ENCODE measurements at places on chromosomes 12 and 14.

DNA sequence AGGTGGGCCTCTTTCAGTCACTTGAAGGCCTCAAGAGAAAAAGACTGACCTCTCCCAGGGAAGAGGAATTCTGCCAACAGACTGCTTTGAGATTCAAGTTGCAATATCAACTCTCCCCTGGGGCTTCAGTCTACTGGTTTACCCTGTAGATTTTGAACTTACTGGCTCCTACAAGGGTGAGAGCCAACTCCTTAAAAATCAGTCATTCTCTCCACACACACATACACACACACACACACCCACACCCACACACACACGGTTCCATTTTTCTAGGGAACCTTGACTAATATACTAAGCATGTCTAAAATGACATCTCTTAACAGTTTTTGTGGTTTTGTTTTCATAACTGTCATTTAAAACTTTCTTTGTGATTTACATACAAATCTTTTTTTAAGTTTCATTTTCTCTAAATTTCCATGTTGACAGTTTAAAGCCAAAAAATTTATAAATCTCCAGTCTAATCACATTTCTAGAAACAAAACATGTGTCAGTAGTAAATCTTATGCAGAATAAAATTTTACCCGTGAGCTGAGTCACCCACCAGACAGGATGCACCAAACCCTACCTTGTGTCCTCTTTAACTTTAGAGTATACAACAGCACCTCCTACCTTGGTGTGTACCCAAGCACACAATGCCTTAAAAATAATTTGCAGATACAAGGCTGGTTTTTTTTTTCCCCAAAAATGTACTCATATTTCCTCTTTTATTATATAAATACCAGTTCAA lies 394.6 kb downstream of the AEBP2 start:
- DNase-seq, result no peak

DNA sequence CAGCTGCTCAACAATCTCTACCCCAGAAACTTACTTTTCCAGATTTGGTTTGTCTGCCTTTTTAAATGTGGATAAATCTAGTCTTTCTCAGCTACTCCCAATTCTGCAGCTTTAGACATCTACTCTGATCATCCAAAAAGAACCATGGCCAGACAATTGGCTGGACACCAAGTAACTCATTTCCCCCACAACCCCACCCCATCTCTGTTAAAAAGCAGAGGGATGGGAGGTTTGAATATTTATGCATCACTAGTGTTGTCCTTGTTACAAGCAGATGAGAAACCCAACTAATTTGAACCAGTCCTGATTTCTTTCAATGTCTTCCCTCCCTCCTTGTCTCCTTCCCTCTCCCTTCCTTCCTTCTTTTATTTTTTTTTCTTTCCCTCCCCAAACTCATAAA lies 391.9 kb downstream of the GALC start:
- DNase-seq, result no peak

GRCh38 chr12:53776872-53777271 lies 25.1 kb upstream of the CISTR start:
- DNase-seq, result no peak

GRCh38 chr14:24317141-24317928 lies 6.0 kb downstream of the LTB4R start:
- no peak for DNase-seq

GRCh38 chr12:103529306-103529705 lies 33.5 kb upstream of the C12orf42 start:
- peak; percentile 57 for DNase-seq

GRCh38 chr14:24138396-24139271 lies 2.6 kb downstream of the PSME1 start:
- no peak for DNase-seq

DNA sequence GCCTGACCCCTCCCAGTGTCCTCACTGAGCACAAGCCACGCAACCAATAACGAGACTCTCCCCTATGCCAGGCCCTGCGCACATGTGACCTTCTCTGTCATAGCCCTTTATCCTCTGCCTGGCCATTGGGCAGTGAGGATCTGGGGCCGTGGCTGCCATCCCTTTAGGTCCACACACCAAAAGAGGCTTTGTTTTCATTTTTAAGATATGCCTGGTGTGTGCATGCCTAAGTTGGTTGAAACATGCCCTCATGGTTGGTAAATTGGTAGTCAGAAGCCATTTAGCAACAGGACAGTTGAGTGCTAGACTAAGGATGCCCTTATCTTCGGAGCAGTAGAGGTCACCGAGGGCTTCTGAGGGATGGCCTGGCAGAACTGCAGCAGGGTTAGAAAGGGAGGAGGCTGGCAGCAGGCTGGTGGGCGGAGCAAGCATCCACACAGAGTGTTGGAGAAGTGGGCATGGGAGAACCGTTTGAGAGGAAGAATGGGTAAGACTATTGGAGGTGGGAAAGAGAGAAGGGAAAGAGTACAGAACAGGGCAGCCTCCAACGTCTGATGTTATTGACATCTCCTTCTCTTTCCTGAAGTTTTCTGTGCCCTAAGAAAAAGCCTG lies 75.1 kb downstream of the SLC24A4 start:
- DNase-seq, result no peak

GRCh38 chr14:103808403-103809001 lies 38.9 kb downstream of the PPP1R13B start:
- peak; percentile 75 for DNase-seq

DNA sequence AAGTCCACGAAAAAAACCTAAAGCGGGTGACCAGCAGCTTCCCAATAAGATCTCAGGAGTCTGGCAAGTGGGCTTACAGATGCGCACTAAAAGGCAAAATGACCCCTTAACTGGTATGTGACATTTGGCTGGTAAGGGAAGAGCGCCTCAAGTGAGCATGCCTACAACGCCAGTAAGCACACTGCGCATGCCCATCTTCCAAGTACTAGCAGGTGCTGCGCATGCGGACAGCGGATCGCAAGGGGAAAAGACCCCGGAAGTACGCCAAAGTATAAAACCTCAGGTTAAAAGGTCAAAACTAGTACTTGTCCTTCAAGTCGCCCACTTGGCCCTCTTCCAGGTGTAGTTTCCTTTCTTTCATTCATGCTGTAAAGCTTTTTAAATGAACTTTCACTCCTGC lies 518.5 kb upstream of the MDGA2 start:
- DNase-seq, result no peak

GRCh38 chr12:132151145-132151765 lies 7.0 kb downstream of the NOC4L start:
- DNase-seq, result no peak

All from NCI-H146 (cell line).